ENCODE measurements at places on chromosomes 13 and 19.

GRCh38 chr19:1713170-1713569 lies 40.1 kb upstream of the ONECUT3 start:
- DNase-seq: no peak

DNA sequence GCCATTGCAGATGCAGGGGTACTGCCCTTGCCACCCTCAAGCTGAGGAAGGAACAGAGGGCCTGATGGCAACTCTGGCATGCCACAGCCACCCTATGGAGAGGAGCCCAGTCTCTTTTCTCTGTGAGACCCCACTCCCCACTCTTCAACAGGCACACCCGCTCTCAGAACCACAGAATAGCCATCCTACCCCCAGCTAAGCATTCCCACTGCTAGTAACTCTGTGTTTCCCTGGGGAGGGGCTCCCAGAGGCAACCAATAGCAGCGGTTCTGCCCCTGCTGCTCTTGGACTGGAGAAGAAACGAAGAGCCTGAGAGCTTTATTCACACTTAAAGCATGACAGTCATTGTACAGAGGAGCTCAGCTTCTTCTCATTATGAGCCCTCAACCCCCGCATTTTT lies 49.3 kb downstream of the UBL3 start:
- DNase-seq: no peak

DNA sequence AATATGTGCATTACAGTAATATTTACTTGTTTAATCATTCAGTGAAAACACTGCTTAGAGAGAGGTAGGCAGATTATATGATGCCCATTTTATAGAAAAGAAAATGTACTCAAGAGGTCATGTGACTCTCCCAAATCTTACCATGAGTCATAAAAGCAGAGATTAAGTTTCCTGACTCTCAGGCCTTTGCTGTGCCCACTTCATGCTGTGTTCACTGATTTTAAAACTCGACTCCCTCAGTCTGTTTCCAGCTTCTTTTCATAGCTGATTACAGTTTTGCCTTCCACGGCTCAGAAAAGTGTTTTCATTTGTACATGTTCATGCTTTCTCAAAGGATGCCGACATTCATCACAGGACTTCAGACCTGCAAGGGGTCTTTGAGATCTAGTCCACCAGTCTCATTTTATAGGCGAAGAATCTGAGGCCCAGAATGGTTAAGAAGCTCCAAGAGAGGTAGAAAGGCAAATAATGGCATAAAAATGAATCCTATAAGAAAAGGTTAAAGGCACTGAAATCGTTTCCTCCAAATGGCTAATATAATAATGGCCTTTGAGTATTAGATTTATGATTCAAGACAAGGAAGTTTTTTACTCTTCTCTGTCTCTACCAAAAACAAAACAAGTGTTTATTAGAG lies 9.0 kb upstream of the IPO5 start:
- no peak for DNase-seq

GRCh38 chr13:35448465-35448864 lies 28.0 kb downstream of the MAB21L1 start:
- no peak for DNase-seq

DNA sequence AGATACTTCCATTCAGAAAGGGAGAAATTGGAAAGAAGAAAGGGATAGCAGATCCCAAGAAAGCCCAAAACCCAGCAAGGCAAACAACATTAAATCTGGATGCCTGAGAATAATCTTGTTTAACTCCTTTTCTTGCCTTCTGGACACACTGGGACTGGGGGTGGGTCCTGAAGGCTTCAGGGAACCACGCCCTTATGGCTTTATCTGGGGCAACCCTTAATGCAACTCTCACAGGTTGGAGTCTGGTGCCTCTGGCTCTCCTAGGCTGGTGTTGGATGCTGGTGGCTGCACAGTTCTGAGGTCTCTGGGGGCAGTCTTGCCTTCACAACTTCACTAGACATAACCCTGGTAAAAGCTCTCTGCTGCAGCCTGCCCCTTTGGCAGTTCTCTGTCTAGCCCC lies 27.9 kb downstream of the PAN3 start:
- DNase-seq: no peak

DNA sequence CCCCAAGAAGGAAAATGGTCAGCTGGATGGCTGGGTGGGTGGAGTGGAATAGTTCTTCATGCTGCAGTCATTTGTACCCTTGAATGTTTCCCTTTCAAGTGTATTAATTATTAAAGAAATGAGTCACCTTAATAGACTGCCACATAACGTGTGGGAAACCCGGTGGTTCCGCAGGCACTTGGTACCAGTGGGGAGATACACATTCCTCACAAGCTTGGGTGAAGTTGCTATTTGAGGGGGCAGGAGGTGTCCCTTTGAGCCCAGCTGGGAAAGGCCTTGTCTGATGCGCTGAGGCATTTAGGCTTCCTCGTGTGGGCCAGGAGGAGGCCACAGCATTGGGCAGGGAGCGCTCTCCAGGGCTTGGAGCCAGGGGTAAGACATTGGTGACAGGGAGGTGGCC lies 57.7 kb downstream of the ATP8A2 start:
- DNase-seq: no peak

DNA sequence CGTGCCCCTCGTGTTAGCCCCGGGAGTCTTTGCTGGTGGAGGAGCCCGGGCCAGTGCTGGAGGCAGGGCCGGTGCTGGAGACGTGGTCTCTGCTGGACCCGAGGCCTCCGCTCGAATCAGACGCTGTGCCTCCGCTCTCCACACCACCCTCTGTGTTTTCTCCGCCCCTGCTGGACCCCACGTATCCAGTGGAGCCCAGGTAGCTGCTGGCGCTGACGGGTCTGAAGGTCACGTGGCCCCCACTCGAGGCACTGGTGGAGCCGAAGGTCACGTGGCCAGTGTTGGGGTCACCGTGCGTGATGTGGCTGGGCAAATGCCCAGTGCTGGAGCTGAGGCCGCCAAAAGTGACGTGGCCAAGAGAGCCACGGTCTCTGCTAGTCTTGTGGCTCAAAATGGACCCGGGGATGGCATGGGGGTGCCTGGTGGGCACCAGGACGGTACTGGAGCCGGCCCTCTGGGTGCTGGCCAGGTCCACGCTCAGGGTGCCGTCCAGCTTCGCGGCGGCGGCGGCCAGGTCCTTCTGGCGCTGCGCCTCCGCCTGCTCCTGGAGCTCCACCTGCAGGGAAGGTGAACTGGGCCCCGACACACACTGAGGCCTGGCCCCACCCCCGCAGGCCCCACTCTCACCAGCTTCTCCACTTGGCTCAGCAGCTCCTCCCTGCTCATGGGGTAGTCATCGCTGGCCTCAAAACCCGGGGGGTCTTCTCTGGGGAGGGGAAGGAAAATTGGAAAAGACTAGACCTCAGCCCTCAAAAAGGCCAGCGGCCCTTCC lies 27.3 kb downstream of the ZNF114 start:
- DNase-seq: no peak

- DNase-seq: no peak
Measured at GRCh38 chr13:72656357-72656756, 71.1 kb downstream of the MZT1 start.

DNA sequence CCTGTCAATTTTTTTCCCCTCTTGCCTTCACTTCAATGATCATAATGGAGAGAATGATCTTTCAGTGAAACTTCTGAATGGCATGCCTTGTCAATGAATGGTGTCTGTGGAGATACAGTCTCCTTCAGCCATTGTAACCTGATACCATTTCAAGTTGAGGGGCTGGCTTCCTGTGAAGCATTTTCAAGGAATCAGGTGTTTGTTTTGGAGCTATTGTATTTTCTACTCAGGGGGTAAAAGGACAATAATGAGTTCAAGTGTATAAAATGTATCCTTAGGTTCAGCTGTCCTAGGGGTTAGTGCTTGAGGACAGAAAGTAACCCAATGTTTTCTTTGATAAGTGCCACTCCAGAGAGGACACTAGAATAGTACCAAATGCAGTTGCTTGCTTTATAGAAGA lies 23.8 kb upstream of the CBY2 start:
- no peak for DNase-seq

GRCh38 chr19:20247016-20247683 lies 80.1 kb downstream of the ZNF486 start:
- DNase-seq: no peak
